Sciatic nerve (tissue), 2 donors: ENCODE measurements at places on chromosomes 4 and X. TPM values are rescaled to one million over a fixed set of nuclear protein-coding genes. Genes with fewer than 3 reads are reported as not detected.

GRCh38 chrX:130878350-130879341, 24.4 kb downstream of the ENOX2 start:
- DNase-seq, result no peak

- no peak for DNase-seq
These were observed 82.2 kb downstream of the ANK2 start for GRCh38 chr4:113131621-113132020.

DNA sequence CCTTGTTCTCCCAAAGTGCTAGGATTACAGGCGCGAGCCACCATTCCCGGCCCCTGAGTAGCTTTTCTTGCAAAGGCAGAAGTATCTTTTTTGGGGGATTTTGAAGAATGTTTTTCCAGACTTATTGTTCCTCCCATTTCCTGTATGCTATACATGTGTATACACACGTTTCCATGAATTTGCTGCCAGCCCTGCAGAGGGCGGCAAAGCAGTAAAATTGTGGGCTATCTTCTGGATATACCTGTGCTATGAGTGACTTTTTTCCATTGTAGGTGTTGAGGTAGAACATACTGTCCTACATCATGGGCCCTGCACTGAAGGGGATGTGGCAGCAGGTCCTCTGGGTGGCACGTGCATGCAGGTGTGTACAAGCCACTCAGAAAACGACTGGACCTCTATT, 16.9 kb upstream of the MED28 start:
- no peak for DNase-seq

FHDC1 gene
- total RNA-seq, result 3.9 TPM

DNA sequence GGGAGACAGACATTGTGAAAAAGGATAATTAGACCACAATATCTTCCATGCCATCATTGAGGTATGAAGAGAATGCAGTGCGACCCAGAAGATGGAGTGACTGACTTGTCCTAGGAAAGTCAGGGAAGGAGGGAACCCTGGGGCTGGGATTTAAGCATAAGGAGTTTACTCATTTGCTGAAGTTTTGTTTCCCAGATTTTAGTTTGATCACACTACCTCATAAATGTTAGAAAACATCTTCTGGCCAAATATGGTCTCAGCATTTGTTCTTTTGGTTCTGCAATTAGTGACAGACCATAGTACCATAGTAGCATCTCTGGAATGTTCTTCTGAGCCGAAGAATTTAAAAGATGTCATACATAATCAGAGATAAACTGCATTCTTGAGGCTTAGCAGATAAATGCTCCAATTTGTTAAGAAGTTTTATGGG, 96.5 kb upstream of the PGRMC2 start:
- no peak for DNase-seq

GRCh38 chrX:152886716-152887115, 11.2 kb upstream of the ZNF185 start:
- no peak for DNase-seq

- DNase-seq, result no peak
These were observed 461.0 kb downstream of the RPA4 start for GRCh38 chrX:97344724-97345123.

DCAF4L1 gene
- 0.36 TPM for total RNA-seq

- DNase-seq, result no peak
These were observed 310.0 kb downstream of the PRR32 start for GRCh38 chrX:127129510-127129909.

F8A2 gene
- not detected for total RNA-seq

- DNase-seq, result no peak
These were observed 36.2 kb downstream of the ANAPC4 start for GRCh38 chr4:25413261-25413660.

- DNase-seq, result no peak
These were observed 128.7 kb upstream of the GALNT7 start for GRCh38 chr4:173039617-173040577.

- DNase-seq, result no peak
These were observed 70.4 kb downstream of the LDB2 start for GRCh38 chr4:16827794-16828724.

GRCh38 chr4:54274795-54275665, 45.9 kb downstream of the PDGFRA start:
- no peak for DNase-seq

GRCh38 chr4:142443469-142443868, 402.6 kb downstream of the INPP4B start:
- no peak for DNase-seq

DNA sequence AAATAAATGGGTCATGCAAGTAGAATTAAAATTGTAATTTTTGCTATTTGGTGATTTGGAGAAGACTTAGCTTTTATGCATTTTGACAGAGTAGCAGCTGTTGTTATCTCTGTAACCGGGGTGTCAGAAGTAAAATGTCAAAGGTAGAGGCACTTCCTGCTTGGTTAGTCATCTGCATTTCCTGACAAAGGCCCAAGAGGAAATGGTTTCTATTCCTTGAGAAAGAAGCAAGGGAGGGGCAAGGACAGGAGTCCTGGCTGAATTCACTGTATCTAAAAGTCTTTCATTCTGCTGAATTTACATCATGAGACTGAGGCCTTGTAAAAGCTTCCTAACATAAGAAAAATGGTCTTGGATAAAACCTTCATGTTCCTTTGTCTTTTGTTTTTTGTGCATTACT, 550.9 kb upstream of the BOD1L1 start:
- no peak for DNase-seq

DNA sequence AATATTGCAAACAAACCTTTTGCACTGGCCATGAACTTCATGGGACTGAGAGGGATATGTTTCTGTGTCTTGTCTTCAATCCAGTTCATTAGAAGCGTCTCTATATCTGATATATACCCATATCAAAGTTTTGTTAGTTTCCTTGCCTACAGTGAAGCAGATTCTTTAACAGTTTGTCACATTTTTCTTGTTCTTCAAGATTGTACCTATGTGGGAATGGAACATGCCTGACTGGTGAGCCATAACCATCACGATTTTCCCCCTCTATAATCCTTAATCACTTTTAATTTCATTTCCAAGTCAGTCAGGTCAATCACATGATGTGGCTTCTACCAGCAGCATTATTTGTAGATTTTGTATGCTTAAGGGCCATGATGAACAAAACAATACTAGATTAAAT, 197.1 kb upstream of the PDE5A start:
- no peak for DNase-seq

GRCh38 chr4:84856468-84857049, 109.9 kb downstream of the WDFY3 start:
- no peak for DNase-seq

- no peak for DNase-seq
These were observed 80.6 kb upstream of the CD99 start for GRCh38 chrX:2610246-2611170.

GRCh38 chr4:25884031-25884782, 21.4 kb upstream of the SEL1L3 start:
- DNase-seq, result no peak

HPRT1 gene
- total RNA-seq, result 16.2 TPM

GRCh38 chr4:169121861-169122382, 111.9 kb upstream of the CBR4 start:
- no peak for DNase-seq
